ENCODE measurements at places on chromosomes 2 and 18. TPM values are rescaled to one million over a fixed set of nuclear protein-coding genes. Genes with fewer than 3 reads are reported as not detected.

DNA sequence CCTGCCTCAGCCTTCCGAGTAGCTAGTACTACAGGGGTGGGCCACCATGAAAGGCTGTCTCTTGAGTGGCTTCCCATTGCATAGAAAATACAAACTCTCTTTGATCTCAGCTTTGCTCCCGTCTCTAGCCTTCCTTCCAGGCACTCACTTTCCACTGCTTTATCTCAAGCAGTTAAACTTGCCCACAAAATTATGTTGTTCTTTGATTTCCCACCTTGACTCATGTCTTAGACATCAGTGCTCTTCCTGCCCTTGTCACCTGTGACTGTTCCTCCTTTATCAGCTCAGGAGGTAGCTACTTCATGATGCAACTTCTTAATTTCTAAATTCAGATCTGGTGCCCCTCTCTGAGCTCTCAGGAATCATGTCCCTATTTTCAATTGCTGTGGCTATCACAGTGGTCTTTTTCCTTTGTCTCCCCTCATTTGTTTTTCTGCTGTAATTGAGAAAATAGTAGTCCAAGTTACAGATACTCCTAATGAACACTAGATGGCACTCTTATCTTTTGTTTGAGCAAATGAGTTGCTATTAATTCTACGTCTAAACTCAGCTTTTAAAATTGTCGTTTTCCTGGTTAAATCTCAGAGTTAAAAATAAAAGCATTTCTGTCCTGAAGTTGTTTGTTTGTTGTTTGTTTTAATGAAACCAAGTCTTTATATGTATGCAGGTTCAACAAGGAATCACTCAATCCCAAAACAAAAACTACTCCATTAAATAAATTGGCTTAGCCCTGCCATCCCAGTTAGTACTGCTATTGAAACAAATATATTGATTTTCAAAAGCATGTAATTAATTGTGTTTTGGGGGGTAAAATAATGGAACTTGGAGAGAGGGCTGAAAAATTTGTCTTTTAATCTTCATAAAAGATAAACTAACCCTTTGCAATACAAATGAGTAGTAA, 46.9 kb upstream of the GREB1L start:
- H3K4me3 ChIP-seq: no peak overlapping the region
- H3K27me3 ChIP-seq: peaks cover 3% of the 10 kb centered on the region
- no peaks in the 10 kb centered on the region for H3K4me1 ChIP-seq
- H3K36me3 ChIP-seq: no peaks in the 10 kb centered on the region

- no peaks in the 10 kb centered on the region for H3K36me3 ChIP-seq
- peak overlapping the region; percentile 34 for H3K27ac ChIP-seq
- no peaks in the 10 kb centered on the region for H3K27me3 ChIP-seq
- peaks cover 9% of the 10 kb centered on the region for H3K4me1 ChIP-seq
- no peak overlapping the region for H3K4me3 ChIP-seq
Observed at GRCh38 chr2:117771969-117772630, 42.4 kb upstream of the DDX18 start.

- H3K27ac ChIP-seq: no peak overlapping the region
- no peak overlapping the region for H3K4me3 ChIP-seq
- no peaks in the 10 kb centered on the region for H3K36me3 ChIP-seq
- no peaks in the 10 kb centered on the region for H3K4me1 ChIP-seq
Observed at GRCh38 chr2:16149349-16150243, 209.2 kb downstream of the MYCN start.

DNA sequence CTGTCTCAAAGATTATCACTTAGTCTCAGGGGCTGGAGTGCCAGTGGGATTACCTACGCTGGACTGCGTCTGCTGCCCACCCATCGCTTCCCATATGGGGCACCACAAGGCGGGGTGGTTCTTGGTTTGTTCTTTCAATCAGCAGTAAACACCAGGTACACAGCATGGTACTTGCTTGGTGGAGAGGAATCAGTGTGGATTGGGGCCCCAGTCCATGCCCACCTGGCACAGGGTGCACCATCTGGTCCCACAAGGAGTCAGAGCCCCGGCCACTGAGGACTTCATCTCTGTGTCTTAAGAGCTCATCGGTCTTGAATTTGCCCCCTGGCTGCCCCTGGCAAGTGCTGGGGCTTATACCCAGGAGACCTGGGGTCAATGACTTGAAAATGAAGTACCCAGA, 96.2 kb downstream of the GLI2 start:
- no peak overlapping the region for H3K4me3 ChIP-seq
- peaks cover 29% of the 10 kb centered on the region for H3K4me1 ChIP-seq
- no peak overlapping the region for H3K27ac ChIP-seq
- peaks cover 5% of the 10 kb centered on the region for H3K36me3 ChIP-seq

Gene AQP12B
- total RNA-seq: not detected

- H3K27me3 ChIP-seq: peaks cover 10% of the 10 kb centered on the region
- no peak overlapping the region for H3K27ac ChIP-seq
- no peak overlapping the region for H3K4me3 ChIP-seq
- peaks cover 14% of the 10 kb centered on the region for H3K4me1 ChIP-seq
Observed at GRCh38 chr2:110854355-110855081, 122.1 kb downstream of the ACOXL start.
